ENCODE measurements at places on chromosomes 5 and 9. TPM values are rescaled to one million over a fixed set of nuclear protein-coding genes. Genes with fewer than 3 reads are reported as not detected.

Gene MAP1B
- 8.2 TPM for total RNA-seq

Gene ASPN
- 0.88 TPM for total RNA-seq

Gene GSN
- 287 TPM for total RNA-seq

Gene SHB
- 28.4 TPM for total RNA-seq

Gene OBP2B
- not detected for total RNA-seq

Gene CMYA5
- 3.6 TPM for total RNA-seq

Gene ADAMTS12
- 1.3 TPM for total RNA-seq

Gene SLC1A1
- total RNA-seq: 2.3 TPM

Gene PCDHB4
- 2.4 TPM for total RNA-seq

Gene ZNG1E
- total RNA-seq: 37.7 TPM

Gene ALAD
- total RNA-seq: 19.1 TPM

Gene NOP16
- 35.0 TPM for total RNA-seq

Gene HAVCR2
- 0.45 TPM for total RNA-seq

Gene PKD2L2
- total RNA-seq: not detected

Gene FGF1
- 1.6 TPM for total RNA-seq

Gene PCDHB5
- 1.3 TPM for total RNA-seq

Gene BSPRY
- total RNA-seq: 18.1 TPM

Gene FAM114A2
- 22.1 TPM for total RNA-seq

Gene NR6A1
- total RNA-seq: 4.0 TPM

Gene ZFP2
- 0.35 TPM for total RNA-seq
